GF-D8 (cell line): ENCODE measurements at places on chromosomes 6 and 20.

GRCh38 chr20:35742741-35743523 is 872 bp upstream of the RBM39 start:
- peak; percentile 77 for DNase-seq

GRCh38 chr20:19923762-19924161 is 93.4 kb upstream of the NAA20 start:
- DNase-seq: no peak

DNA sequence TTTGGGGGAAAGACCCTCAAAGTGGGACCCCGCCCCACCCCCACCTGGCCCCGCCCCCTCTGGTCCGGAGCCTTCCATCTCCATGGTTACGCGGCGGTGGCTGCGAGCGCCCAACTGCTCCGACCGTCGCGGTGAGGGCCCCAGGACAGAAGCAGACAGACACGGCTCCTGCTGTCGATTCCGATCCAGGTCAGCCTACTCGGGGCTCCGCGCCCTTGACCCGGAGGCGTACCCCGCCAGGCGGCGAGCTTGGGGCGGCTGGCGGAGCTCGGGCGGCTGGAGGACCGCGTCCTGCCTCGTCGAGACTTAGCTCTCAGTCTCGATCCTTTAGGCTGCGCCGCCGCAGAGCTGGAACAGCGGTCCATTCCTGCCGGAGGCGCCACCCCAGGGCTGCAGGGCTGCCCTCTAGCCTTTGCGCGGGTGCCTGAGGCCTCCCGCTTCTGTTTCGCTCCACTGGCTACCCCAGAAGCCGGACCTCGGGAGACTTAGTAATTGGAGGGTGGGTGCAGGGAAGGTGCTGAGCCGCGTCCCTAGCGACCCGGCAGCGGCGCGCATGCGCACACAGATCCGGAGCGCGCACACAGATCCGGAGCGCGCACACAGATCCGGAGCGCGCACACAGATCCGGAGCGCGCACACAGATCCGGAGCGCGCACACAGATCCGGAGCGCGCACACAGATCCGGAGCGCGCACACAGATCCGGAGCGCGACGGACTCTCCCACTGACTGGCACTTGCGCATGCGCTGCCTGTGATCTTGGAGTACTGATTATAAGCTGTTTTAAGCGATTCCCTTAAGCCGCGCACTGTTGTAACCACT is at the start of gene CFAP206:
Gene CFAP206 (plus strand): TSS at position 72 of the 820 bp plus-strand sequence. CDS start 1,868 bp downstream, outside the sequence.
- DNase-seq: peak; percentile 54

DNA sequence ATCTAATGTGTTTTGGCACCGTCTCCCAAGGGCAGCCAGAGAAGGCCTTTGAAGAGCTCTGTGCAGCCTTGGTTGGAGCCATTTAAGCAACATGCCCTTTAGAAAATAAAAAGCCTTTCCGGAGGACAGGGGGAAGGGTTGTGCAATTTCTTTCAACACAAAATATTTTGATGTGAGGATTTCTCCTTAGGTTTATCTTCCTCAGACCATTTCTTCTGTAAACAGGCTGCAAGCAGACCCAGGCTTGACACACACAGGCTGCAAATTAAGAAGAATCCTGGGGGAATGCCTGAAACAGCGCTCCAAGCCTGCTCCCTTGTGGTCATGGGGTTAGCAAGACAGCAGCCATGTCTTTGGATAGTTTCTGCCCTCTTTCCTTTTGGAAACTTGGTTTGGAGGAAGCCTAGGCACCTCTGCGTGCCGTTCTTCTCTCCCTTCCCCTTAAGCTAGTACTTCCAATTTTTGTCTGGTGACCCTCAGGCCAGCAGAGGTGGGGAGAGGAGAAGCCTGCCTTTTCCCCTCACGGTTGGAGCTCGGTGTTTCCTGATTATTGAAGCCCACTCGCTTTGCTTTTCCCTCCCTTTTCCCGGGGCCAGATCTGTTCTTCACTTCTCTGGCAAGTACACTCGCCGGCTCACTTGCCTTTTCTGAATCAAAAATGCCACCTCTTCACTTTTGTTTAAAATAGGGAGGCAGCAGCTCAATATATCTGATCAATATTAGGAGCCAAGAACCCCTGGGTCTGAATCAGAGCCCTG is 39.6 kb upstream of the NOX3 start:
- DNase-seq: no peak

- DNase-seq: no peak
Observed at GRCh38 chr20:4791121-4791520, 69.4 kb downstream of the PRND start.

DNA sequence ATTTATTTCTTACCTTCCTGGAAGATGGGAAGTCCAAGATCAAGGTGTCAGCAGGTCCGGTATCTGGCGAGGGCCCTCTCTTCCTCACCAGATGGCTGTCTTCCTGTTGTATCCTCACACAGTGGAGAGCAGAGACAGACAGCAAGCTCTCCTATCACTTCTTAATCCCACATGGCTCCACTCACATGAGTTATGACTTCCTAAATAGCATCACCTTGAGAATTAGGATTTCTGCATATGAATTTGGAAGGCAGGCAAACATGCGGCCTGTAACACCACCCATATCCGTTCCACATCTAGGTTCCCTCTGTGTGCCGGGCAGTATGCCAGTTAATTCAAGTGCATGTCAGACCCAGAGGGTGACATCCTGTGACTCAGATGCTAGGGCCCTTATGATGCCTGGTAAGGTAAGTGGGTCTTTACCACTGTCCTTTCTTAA is 2.1 kb downstream of the RAET1E start:
- no peak for DNase-seq

DNA sequence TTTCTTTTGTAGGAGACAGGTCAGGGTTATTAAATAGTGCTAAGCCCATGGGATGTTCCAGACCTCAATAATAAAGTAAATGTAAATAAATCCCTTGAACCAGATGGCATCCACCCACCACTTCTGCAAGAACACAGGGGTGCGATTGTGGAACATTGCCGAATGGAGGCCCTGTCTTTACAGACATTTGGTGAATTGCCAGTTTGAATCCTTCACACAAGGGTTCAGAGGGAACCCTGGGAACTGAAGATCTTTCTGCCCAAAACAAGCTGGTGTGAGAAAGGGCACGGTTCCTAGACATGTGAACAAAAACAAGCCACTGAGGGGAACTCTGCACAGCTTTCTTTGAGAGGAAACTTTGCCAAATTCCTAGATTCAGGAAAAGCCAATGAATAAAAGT is 30.2 kb upstream of the RNF8 start:
- no peak for DNase-seq
